HuH-7.5 (cell line): ENCODE measurements at places on chromosomes 5 and 9.

GRCh38 chr5:174454464-174454863 lies 269.9 kb upstream of the MSX2 start:
- DNase-seq = no peak

DNA sequence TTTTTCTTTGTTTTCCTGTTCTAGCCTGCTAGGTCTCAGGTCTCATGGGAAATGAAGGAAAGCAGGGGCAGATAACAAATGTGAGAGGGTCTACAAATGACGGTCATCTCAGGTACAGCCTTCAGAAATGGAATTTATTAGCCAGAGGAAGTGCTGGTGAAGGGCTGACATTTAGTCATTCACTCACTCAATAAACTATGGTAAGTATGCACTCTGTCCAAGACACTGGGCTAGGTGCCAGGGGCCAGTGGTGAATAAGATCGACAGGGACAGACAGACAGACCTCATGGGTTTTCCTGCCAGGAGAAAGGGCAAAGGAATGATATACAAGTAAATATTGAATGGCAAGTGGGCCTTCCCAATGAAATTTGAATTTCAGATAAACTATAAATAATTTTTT lies 6.3 kb downstream of the PDE6A start:
- DNase-seq = no peak

DNA sequence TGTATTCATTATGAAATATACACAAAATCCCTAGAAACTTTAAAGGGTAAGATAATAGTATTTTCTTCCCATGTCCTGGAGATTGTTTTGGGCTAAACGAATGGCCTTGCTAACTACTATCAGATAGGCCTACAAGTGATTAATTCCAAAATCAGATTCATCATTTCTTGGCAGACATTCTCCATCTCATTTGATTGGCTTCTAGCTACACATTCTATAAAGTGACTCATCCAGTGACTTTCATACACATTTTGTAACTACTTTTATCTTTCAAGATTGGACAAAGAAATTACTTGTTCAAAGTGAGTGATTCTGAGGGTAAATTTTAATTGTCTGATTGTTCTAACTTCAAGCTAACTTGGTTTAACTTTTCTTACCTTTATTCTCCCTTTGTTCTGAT lies 93.3 kb downstream of the RAPGEF6 start:
- DNase-seq = no peak

- DNase-seq = no peak
Observed at GRCh38 chr5:74257060-74257527, 383.4 kb downstream of the ENC1 start.

GRCh38 chr5:168592014-168592368 lies 12.8 kb upstream of the PANK3 start:
- DNase-seq = peak; percentile 40

DNA sequence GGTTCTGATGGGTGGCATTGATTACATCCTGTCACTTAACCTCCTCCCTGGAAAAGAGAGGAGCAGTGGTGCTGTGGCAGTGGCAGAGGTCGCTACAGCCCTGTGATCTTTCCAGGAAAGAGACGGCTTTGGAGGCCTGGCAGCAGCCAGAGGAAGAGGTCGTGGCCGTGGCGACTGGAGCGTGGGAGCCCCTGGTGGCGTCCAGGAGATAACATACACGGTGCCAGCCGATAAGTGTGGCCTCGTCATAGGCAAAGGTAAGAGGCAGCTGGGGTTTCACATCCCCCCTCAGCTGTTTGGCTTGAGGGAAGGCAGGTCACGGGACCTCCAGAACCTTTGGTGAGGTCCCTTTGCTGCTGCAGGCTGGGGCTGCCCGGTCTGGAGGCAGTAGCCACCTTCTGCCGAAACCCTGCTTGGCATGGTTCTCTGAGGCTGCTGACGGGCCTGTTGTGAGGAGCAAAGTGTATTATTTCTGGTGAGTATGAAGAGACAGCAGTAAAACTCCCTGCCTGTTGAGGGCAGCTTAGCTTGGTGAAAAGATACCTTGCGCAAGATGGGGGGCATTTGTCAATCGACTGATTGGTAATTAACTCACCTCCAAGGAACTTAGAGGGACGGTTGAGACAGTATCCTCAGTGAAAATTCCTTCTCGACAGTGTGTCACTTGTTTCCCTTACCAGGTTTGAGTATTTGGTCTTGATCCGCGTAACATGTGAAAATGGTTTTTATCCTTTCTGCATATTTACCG lies 38.0 kb upstream of the PRDM12 start:
- DNase-seq = no peak

- peak; percentile 71 for DNase-seq
Observed at GRCh38 chr5:173328844-173329490, 753 bp upstream of the STC2 start.

- DNase-seq = no peak
Observed at GRCh38 chr9:75360252-75360651, 271.9 kb downstream of the OSTF1 start.

DNA sequence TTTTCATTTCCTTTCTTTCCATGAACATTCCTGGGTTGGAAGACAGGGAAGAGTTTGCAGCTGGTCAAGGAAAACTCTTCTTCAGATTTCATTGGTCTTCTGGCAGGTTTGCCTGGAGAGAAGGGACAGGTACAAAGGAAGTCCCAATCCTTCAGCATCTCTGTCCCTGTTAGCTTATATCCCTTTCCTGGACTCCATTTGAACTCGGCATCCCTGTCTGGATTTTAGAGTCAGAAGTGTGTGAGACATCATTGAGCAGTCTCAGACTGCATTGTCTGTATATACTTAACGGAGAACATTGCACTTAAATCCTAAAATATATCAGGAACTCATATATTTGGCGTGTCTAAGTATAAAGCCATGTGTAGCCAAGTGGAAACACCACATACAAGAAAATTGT lies 54.9 kb downstream of the ADGRV1 start:
- no peak for DNase-seq

GRCh38 chr5:124783285-124783684 lies 36.8 kb upstream of the ZNF608 start:
- no peak for DNase-seq

DNA sequence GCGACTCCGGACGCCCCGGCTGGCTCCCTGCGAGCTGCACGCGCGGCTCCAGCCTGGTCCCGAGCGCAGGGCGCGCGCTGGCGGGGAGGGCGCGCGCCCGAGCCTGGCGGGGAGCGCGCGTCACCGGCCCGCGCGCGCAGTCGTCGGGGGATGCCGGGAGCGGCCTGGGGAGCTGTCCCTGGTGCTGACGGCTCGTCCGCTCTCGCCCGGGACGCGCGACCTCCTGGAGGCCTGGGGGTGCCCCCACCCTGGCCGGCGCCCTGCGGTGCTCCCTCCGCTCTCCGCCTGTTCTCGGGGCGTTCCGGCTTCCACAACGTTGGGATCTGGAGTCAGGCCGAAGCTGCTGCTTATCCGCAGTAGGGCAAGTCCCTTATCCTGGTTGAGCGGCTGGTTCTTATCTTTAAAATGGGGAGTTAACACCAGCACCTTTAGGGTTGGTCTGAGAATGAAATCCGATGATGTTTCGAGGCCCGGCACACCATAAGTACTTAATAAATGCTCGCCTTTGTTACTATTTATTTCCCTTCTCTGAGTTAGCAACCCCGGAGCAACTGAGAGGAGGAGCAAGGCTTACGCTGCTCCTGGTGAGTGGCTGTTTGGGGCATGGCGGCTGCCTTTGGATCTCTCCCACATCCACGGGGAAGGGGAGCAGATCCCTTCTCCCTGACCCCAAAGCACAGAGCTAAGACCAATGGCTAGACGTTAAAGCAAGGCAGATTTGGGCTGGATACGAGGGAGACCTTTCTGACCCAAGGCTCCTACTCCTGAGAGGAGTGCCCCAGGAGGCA lies at the start of gene FAM163B:
Gene FAM163B (minus strand): TSS at position 79 of the 788 bp plus-strand sequence. CDS start 29,166 bp downstream, outside the sequence.
- DNase-seq = no peak

DNA sequence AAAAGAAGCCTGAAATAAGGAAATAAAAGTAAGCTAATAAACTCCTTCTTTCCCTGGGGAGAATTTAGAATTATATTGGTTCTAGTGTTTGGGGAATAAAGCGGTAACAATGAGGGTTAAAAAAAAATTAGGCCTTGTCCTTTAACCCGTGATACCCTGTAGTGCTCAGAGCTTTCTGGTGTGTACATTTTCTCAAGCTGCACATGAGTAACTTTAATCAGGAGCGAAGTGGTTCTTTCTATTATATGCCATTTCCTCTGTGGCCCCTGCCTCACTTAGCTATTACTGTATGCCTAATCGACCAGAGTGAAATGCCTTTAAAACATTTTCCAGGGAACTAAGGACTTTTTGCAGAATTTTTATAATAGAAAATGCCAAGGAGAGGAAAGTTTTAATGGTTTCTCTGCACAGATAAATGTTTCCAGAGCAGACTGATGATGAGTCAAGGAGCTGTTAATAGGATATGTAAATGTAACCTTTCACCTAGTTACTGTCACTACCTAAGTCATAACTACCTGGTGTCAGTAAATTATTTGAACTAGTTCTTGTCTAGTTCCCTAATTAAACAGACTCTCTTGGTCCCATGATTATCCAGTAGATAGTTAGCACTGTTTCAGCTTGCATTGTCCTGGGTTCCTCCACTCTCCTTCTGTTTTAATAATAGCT lies 7.6 kb downstream of the PAM start:
- DNase-seq = no peak
